ENCODE measurements at places on chromosomes 5 and 9. TPM values are rescaled to one million over a fixed set of nuclear protein-coding genes. Genes with fewer than 3 reads are reported as not detected.

DNA sequence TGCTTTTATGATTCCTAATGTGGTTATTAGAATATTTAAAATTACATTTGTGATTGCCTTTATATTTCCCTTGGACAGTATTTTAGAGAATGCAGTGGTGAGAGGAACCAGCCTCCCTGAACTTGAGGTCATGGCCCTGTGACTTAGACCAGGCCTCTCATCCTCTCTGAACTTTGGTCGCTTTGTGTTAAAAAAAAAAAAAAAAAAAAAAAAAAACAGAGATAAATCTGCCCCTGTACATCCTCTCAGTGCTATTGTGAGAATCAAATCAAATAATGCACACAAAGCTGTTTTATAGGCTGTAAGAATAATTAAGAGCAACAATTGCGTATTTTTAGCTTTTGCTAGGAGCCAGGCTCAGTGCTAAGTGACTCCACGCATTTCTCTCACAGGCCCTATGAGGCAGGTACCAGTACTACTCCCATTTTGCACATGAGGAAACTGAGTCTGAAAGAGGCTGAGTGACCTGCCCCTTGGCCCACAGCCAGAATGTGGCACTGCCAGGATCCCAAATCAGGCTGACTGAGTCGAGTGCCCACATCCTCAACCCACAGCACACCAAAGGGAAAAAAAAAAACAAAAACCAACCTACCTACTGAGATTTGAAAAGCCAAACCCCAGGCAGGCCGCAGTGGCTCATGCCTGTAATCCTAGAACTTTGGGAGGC, 110.3 kb upstream of the LARP1 start:
- no peak for DNase-seq

GRCh38 chr5:35803191-35803651, 53.5 kb upstream of the IL7R start:
- DNase-seq: no peak

DNA sequence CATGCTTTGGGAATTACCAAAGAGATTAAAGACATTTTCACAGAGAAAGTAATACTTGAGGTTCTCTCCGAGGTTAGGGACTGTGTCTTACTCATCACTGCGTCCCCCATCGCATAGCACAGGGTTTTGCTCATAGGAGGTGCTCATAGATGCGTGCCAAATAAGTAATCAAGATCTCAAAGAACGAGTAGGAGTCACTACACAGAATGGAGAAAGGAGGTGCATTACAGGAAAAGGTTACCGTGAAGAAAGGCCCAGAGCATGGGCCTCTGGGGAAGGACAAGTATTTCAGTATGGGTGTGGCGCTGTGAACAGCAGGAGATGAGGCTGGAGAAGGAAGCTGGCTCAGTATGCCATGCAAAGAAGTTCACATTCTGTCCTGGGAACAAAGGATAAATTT, 182.4 kb downstream of the ACTL7B start:
- DNase-seq: no peak

DNA sequence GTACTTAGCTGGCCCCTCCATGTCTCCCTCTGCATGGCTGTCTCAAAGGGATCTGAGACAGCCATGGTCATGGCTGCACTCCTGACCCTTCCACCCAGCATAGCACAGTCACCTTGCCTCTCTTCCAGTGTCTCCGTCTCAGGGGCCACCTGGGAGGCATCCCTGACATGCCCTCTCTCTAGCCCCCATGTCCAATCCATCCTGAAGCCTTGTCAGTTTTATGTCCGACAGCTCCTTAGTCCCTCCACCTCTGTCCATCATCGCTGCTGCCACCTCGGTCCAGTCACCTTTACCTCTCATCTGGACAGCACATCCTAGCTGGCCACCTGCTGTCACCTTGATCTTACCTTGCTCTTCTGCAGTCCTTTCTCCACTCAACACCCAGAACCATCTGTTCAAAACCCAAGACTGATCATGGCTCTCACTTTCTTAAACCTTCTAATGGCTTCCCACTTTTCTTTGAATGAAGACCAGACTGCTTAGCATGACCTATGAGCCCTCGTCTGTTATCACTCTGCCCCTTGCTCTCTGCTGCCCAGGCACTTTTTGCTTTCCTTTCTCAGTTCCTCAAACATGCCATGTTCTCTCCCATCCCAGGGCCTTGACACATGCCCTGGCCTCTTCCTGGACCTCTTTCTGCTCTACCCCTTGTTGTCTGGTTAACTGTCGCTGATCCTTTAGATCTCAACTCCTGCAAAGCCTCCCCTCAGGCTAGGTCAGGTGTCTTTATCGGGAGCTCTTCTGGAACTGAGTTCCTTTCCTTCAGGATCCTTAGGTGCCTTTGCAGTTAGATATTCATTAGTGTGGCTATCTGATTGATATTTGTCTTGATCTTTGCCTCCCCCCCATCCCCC, 181.8 kb upstream of the PITX1 start:
- no peak for DNase-seq

- no peak for DNase-seq
These were observed 49.4 kb downstream of the SMIM23 start for GRCh38 chr5:171835066-171835465.

- peak; percentile 31 for DNase-seq
These were observed 339.5 kb downstream of the BNC2 start for GRCh38 chr9:16530669-16531642.

- DNase-seq: peak; percentile 86
These were observed 75.6 kb upstream of the ZSWIM6 start for GRCh38 chr5:61256474-61256873.

DNA sequence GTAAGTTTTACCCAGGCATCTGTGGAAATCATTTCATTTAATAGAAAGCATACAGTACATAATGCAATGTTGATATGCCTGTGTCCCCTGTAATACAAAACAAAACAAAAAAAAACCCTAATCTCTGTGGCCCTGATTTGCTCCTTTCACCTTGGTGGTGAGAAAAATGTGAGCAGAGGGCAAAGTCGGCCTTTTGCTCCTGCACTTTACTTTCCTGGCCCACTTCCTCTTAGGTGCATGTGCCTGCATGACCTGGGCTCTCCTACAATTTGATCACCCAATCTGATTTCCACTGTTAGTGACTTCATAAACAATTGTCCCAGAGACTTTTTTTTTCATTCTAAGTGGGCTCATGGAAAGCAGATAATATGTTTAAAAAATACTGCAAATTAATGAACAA, 424.3 kb downstream of the SEMA5A start:
- DNase-seq: peak; percentile 8

Gene ATP10B
- total RNA-seq: 137 TPM

Gene CDH6
- 1.1 TPM for total RNA-seq

Gene PSIP1
- total RNA-seq: 19.7 TPM
